ENCODE measurements at places on chromosomes 2 and 18. TPM values are rescaled to one million over a fixed set of nuclear protein-coding genes. Genes with fewer than 3 reads are reported as not detected.
A peak's percentile ranks its signal among the peaks of the same experiment; 100 is the strongest.

GRCh38 chr18:67665266-67665665, 148.7 kb upstream of the DSEL start:
- no peak for DNase-seq
- no peak overlapping the region for H3K4me3 ChIP-seq
- H3K4me1 ChIP-seq, result no peaks in the 10 kb centered on the region
- H3K27ac ChIP-seq, result no peak overlapping the region

- no peaks in the 10 kb centered on the region for H3K36me3 ChIP-seq
- no peaks in the 10 kb centered on the region for H3K4me1 ChIP-seq
- DNase-seq, result no peak
- no peaks in the 10 kb centered on the region for H3K27me3 ChIP-seq
- H3K4me3 ChIP-seq, result no peak overlapping the region
Measured at GRCh38 chr2:37563375-37564015, 107.9 kb downstream of the CDC42EP3 start.

GRCh38 chr2:71226096-71226964, 573 bp downstream of the PAIP2B start:
- peak overlapping the region; percentile 35 for H3K4me3 ChIP-seq
- H3K27ac ChIP-seq, result no peak overlapping the region
- no peaks in the 10 kb centered on the region for H3K36me3 ChIP-seq
- peaks cover 4% of the 10 kb centered on the region for H3K27me3 ChIP-seq
- no peak for DNase-seq

- peak overlapping the region; percentile 29 for H3K4me3 ChIP-seq
- no peak overlapping the region for H3K27ac ChIP-seq
- peak; percentile 49 for DNase-seq
- H3K27me3 ChIP-seq, result no peaks in the 10 kb centered on the region
- peaks cover 21% of the 10 kb centered on the region for H3K4me1 ChIP-seq
- H3K36me3 ChIP-seq, result no peaks in the 10 kb centered on the region
Measured at GRCh38 chr2:229752970-229753729, 38.8 kb upstream of the DNER start.

DNA sequence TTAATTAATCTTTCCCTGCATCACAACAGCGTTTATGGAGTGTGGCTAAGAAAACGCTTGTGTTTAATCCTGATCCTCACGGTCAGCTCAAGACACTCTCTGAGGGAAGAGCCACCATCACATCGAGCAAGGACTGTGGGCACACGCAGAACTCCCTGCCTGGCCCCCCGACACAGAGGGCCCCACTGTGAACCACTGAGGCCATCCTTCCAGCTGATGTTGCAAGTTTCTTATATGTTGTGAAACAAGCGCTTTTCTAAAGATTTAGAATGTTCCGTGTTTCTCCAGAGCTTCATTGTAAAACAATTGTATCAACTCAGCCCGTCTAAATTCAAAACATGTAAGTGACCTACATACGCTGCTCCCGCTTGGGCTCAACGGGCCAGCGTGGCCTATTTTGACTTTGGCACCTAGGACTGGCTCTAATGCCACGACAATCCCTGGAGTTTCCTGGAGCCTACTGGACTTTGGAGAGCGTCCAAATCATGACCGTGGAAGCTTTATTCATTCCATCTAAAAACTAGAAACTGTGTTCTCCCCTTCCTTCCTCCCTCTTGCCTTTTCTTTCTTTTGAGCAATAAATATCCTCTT, 34.9 kb downstream of the SERPINE2 start:
- H3K4me3 ChIP-seq, result no peak overlapping the region
- no peaks in the 10 kb centered on the region for H3K27me3 ChIP-seq
- peaks cover 17% of the 10 kb centered on the region for H3K4me1 ChIP-seq
- H3K27ac ChIP-seq, result no peak overlapping the region

DNA sequence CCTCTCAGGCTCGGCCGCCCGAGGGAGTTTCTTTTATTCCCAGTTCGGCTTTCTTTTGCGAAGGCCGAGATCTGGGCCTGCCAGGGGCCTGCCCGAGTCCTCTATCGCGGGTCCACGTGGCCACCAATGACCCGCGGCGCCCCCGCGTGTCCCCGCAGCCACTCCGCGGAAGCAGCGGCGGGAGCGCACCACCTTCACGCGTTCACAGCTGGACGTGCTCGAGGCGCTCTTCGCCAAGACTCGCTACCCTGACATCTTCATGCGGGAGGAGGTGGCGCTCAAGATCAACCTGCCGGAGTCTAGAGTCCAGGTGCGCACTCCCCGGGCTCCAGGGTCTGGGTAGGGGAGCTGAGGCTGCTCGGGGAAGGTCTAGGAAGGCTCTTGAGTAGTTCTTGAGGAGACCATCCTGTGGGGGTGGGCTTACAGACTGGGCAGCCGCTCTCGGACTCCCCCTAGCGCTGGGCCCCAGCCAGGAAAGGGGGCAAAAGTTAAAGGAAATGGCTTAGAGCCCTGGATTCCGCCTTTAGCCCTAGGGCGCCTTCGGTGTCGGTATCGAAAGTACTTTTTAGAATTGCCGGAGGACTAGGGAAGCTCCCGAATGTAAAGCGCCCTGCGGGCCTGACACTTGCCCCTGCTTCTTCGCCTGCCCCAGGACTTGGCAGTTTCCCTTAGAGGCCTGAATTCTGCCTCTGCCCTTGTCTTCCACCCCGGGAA, 3.4 kb downstream of the OTX1 start:
- H3K27me3 ChIP-seq, result no peaks in the 10 kb centered on the region
- H3K4me3 ChIP-seq, result no peak overlapping the region
- peaks cover 25% of the 10 kb centered on the region for H3K4me1 ChIP-seq

GRCh38 chr2:210460322-210461227, 16.0 kb downstream of the LANCL1 start:
- peaks cover 10% of the 10 kb centered on the region for H3K36me3 ChIP-seq
- no peaks in the 10 kb centered on the region for H3K27me3 ChIP-seq
- no peaks in the 10 kb centered on the region for H3K4me1 ChIP-seq
- DNase-seq, result no peak
- no peak overlapping the region for H3K27ac ChIP-seq

- no peaks in the 10 kb centered on the region for H3K27me3 ChIP-seq
- H3K4me1 ChIP-seq, result no peaks in the 10 kb centered on the region
- no peaks in the 10 kb centered on the region for H3K36me3 ChIP-seq
- no peak overlapping the region for H3K4me3 ChIP-seq
- no peak for DNase-seq
- H3K27ac ChIP-seq, result no peak overlapping the region
Measured at GRCh38 chr2:51000849-51001617, 30.9 kb downstream of the NRXN1 start.

DNA sequence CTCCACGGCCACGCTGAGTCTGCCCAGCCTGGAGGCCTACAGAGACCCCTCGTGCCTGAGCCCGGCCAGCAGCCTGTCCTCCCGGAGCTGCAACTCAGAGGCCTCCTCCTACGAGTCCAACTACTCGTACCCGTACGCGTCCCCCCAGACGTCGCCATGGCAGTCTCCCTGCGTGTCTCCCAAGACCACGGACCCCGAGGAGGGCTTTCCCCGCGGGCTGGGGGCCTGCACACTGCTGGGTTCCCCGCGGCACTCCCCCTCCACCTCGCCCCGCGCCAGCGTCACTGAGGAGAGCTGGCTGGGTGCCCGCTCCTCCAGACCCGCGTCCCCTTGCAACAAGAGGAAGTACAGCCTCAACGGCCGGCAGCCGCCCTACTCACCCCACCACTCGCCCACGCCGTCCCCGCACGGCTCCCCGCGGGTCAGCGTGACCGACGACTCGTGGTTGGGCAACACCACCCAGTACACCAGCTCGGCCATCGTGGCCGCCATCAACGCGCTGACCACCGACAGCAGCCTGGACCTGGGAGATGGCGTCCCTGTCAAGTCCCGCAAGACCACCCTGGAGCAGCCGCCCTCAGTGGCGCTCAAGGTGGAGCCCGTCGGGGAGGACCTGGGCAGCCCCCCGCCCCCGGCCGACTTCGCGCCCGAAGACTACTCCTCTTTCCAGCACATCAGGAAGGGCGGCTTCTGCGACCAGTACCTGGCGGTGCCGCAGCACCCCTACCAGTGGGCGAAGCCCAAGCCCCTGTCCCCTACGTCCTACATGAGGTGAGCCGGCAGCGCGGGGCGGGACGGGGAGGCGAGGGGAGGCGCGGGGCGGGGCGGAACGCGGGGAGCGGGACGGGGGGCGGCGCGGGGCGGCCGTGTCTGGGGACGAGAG, 15.2 kb downstream of the NFATC1 start:
- no peaks in the 10 kb centered on the region for H3K36me3 ChIP-seq
- H3K27me3 ChIP-seq, result no peaks in the 10 kb centered on the region
- no peak overlapping the region for H3K4me3 ChIP-seq
- no peak for DNase-seq
- no peaks in the 10 kb centered on the region for H3K4me1 ChIP-seq

DNA sequence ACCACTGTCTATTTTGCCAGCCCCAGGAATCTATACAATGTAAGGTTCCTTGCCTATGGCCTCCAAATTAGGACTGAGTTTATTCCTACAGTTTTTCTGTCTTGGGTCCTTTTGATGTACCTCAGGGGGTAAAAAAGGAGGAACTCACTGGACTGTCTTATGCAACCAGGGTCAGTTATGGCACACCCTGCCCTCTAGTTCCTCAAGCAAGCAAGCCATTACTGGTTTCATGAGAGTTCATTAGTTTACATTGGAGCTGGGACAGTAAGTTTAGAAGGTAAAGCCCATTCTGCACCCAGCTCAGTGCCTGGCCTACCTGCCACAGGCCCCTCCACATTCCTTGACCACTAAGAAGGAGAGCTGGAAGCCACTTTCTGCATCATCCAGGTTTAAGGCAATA, 68.7 kb upstream of the WIPF1 start:
- DNase-seq, result no peak
- no peaks in the 10 kb centered on the region for H3K4me1 ChIP-seq
- H3K36me3 ChIP-seq, result no peaks in the 10 kb centered on the region

DNA sequence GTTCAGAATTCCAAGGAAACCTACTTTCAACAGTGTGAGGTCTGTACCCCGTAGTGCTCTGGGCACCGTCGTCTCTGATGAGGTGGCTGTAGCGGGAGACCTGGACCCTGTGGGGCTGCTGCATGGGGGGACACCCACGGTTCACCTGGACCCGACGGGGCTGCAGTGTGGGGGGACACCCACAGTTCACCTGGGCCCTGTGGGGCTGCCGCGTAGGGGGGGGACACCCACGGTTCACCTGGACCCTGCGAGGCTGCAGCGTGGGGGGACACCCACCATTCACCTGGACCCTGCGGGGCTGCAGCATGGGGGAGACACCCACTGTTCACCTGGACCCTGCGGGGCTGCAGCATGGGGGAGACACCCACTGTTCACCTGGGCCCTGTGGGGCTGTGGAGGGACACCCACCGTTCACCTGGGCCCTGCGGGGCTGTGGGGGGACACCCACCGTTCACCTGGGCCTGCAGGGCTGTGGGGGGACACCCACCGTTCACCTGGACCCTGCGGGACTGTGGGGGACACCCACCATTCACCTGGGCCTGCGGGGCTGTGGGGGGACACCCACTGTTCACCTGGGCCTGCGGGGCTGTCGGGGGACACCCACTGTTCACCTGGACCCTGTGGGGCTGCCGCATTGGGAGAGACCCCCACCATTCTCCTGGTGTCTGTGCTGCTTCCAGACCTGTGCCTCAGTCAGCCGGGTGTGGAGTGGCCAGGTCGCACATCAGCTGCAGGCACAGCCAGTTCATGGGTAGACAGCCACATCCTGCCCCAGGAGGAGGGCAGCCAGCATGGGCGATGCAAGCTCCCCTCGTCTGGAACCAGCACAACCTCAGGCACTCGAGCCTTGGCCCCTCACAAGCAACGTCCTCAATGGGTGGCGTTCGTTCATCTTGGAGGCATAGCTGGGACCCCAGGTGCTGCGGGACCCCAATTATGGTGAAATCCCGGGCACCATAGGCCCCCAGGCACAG, 114.5 kb downstream of the TMEM18 start:
- H3K36me3 ChIP-seq, result no peaks in the 10 kb centered on the region
- H3K27me3 ChIP-seq, result peaks cover 11% of the 10 kb centered on the region
- no peak overlapping the region for H3K27ac ChIP-seq
- no peak overlapping the region for H3K4me3 ChIP-seq
- H3K4me1 ChIP-seq, result no peaks in the 10 kb centered on the region

GRCh38 chr2:12606472-12607000, 110.2 kb upstream of the TRIB2 start:
- no peaks in the 10 kb centered on the region for H3K36me3 ChIP-seq
- H3K4me1 ChIP-seq, result no peaks in the 10 kb centered on the region
- H3K27ac ChIP-seq, result no peak overlapping the region
- H3K27me3 ChIP-seq, result no peaks in the 10 kb centered on the region

The TAF4B gene
- 3.8 TPM for total RNA-seq

The CROCC2 gene
- not detected for total RNA-seq

The TCF23 gene
- total RNA-seq, result 0.04 TPM

The SCYGR3 gene
- total RNA-seq, result not detected

Measured in HepG2 (cell line).